ENCODE measurements at places on chromosomes 16 and 17. TPM values are rescaled to one million over a fixed set of nuclear protein-coding genes. Genes with fewer than 3 reads are reported as not detected.

The MYCBPAP gene
- total RNA-seq: 0.29 TPM

The KRTAP9-8 gene
- not detected for total RNA-seq

The SGSM2 gene
- total RNA-seq: 54.5 TPM

The TEKT1 gene
- total RNA-seq: not detected

The CHST4 gene
- not detected for total RNA-seq

The SMTNL2 gene
- total RNA-seq: not detected

The IRF8 gene
- total RNA-seq: 0.10 TPM

The ASGR1 gene
- 10.3 TPM for total RNA-seq

The TAC4 gene
- total RNA-seq: not detected

The IKZF3 gene
- total RNA-seq: not detected

The ZPBP2 gene
- total RNA-seq: not detected

The KRT31 gene
- not detected for total RNA-seq

The GINS2 gene
- total RNA-seq: 4.9 TPM

The CNTD1 gene
- under 0.01 TPM for total RNA-seq

The C1QTNF1 gene
- total RNA-seq: 2.9 TPM

The APPBP2 gene
- 35.7 TPM for total RNA-seq

The MT2A gene
- total RNA-seq: 126 TPM

The WNT9B gene
- not detected for total RNA-seq

The EVPLL gene
- total RNA-seq: not detected

The VPS9D1 gene
- 8.0 TPM for total RNA-seq

The C16orf54 gene
- not detected for total RNA-seq

The KREMEN2 gene
- total RNA-seq: not detected

The DPEP3 gene
- total RNA-seq: not detected

The ST6GALNAC1 gene
- total RNA-seq: not detected

The CDC27 gene
- total RNA-seq: 118 TPM

The ABCC11 gene
- total RNA-seq: not detected

The FLYWCH1 gene
- 37.6 TPM for total RNA-seq

The CHRNE gene
- 0.65 TPM for total RNA-seq
